Activated T-helper 1 cell treated with anti-CD3 and anti-CD28 coated beads, Interleukin-2, amount 50 U/mL, for 16 hours (primary cell): ENCODE measurements at places on chromosomes 7 and 10.

- no peak for DNase-seq
Observed at GRCh38 chr10:60901561-60902235, 42.3 kb downstream of the RHOBTB1 start.

GRCh38 chr10:34373211-34373610 is 441.9 kb downstream of the PARD3 start:
- no peak for DNase-seq

DNA sequence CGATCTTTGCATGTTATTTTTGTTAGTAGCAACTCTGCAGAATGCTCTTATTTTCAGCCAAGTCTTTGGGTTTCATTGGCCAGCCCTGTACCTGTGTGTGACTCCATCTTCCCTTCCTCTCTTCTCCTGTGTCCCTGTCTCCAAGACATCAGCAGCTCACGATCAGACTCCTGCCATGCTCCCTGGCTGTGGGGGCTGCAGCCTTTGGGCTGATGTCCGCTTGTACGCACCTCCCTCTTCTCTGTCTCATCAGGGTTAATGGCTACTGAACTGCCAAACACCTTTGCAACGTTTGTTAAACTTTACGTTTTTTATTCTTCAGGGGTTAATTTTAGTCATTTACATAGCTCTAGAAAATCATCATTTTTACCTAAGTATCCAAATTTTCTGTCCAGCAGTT is 103.5 kb upstream of the RET start:
- no peak for DNase-seq

DNA sequence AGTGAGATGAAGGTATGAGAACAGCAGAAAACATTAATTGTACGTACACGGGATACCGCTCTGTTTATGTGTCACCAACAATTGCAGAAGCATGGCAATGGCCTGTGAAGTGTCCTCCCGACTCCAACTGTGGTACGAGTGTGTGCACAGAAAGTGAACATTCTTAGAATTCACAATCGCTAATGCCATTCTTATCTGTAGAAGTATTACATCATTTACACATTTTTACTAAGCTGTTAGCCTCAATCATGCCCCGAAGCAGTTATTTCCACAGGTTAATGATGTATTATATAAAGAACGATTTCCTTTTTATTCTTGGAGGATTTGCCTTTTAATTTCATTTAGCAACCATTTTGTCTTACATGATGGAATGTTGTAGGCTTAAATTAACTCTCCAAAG is 103.4 kb downstream of the EVX1 start:
- DNase-seq, result no peak

GRCh38 chr7:108094933-108095710 is 35.0 kb downstream of the LAMB4 start:
- no peak for DNase-seq

- no peak for DNase-seq
Observed at GRCh38 chr10:63561341-63561740, 40.1 kb downstream of the REEP3 start.

DNA sequence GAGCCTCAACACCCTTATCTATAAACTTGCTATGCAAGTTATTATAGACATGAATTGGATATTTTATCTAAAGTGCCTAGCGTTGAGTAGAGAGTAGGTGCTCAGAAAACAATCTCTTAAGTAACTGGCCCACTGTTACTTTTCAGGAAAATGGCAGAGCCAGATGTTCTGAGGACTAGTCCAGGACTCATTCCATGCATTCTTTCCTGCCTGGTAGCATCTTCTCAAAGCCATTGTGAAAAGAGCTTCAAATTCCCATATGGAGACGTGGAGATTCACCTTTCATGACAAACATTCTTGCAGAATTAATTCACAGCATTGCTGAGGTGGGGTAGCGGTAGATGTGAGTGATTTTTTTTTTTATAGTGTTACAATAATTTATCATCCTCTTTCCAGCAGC is 35.9 kb upstream of the ITPRID1 start:
- no peak for DNase-seq

- no peak for DNase-seq
Observed at GRCh38 chr10:51834548-51834947, 135.2 kb upstream of the CSTF2T start.
